ENCODE measurements at places on chromosomes 16 and 17.

DNA sequence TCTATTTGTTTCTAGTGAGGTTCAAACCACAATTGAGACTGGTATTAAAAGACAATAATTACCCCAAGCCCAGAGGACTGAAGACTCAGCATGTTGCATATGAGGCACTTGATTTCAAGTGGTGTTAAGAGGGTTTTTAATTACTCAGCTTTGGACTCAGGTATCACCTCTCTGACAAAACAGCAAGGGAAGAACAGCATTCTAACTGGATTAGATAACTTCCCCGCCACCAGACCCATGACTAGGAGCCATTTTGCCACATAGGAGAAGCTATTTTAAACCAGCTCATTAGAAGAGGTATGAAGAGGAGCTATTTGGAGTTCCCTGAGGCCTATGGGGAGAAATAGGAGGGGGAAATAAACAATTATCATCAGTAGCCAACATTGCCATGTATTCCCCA is 226.1 kb upstream of the TOX3 start:
- no peak for DNase-seq

GRCh38 chr17:39212195-39212810 is 12.2 kb downstream of the RPL19 start:
- no peak for DNase-seq

DNA sequence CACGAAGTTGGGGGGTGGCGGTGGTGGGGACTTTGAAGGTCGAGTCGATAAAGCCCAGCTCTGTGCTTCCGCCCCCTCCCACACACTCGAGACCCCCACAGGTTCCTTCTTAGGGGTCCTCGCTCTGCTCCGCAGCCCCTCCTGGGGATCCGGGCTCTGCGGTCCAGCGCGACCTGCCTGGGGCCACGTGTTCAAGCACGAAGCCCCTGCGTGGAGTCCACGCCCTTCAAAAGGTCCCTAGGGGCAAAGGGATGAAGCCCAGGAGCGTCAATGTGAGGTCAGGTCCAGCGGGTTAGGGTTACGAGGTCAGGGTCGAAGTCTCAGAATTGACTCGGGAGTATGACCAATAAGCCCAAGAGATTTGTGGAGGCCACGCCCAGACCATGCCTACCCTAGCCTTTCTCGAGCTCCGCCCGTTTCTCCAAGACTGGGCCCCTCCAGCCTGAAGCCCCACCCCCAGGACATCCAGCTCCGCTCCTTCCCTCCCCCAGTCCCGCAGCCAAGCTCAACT is 786 bp upstream of the CACNA1G start:
- peak; percentile 52 for DNase-seq

DNA sequence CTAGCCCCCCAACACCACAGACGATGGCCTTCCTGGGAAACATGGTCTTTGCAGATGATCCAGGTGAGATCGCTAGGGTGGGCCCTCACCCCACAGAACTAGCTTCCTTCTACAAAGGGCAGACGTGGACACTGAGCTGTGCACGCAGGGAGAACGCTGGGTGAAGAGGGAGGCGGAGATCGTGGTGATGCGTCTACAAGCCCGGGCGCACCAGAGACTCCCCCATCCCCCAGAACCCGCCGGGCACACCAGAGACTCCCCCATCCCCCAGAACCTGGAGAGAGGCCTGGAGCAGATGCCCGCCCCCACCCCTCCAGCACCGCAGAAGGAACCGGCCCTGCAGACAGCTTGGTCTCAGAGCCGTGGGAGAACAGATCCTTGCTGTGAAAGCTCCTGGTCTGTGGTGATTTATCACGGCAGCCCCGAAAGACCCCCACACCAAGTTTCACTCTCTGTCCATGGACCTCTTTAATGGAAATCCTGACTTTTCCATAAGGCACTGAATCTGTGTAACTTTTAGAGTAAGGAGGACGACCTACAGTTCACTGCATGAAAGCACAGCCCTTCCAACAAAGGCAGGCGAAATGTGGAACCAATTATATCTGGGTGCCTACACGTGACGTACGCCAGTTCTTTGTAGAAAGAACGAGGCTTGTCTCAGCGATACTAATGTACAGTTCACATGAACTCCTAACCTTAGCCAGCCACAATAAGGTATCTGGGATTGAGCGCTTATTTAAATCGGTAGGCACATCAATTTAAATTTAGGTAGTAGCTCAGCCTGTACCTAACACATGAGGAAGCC is 88.5 kb downstream of the ANKRD11 start:
- no peak for DNase-seq

GRCh38 chr16:3934491-3935181 is 54.1 kb upstream of the CREBBP start:
- no peak for DNase-seq

GRCh38 chr17:71726341-71726740 is 394.5 kb upstream of the SOX9 start:
- no peak for DNase-seq

DNA sequence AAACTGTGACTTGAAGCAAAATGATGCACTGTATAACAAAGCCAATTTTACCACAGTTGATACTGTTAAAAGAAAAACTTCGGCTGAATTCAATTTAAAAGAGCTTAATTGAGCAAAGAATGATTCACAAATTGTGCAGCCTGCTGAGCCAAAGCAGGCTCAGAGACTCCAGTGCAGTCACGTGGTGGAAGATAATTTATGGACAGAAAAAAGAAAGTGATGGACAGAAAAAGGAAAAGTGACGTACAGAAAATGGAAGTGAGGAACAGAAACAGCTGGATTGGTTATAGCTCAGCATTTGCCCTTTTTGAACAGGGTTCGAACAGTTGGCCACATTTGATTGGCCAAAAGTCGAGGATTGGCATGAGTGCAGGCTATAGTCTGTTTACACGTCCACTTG is 25.7 kb downstream of the ZSWIM7 start:
- DNase-seq: no peak

DNA sequence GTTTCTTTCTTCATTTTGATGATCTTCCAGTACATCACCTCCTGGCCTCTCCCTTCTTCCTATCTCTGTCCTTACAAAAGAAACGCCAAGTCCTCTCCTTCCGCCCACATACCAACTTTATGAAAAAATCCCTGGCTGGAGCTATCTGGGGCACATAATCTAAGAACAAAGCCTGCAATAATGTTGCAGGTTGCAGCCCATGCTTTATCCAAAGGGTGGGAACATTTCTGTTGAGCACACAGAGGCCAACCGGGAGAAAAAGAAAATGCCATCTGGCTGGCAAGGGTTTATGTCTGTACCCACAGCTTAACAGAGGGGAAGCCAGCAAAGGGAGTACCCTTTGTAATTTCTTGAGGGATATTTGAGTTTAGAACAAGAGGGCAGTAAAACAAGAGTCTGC is 409.6 kb downstream of the SOX9 start:
- no peak for DNase-seq

DNA sequence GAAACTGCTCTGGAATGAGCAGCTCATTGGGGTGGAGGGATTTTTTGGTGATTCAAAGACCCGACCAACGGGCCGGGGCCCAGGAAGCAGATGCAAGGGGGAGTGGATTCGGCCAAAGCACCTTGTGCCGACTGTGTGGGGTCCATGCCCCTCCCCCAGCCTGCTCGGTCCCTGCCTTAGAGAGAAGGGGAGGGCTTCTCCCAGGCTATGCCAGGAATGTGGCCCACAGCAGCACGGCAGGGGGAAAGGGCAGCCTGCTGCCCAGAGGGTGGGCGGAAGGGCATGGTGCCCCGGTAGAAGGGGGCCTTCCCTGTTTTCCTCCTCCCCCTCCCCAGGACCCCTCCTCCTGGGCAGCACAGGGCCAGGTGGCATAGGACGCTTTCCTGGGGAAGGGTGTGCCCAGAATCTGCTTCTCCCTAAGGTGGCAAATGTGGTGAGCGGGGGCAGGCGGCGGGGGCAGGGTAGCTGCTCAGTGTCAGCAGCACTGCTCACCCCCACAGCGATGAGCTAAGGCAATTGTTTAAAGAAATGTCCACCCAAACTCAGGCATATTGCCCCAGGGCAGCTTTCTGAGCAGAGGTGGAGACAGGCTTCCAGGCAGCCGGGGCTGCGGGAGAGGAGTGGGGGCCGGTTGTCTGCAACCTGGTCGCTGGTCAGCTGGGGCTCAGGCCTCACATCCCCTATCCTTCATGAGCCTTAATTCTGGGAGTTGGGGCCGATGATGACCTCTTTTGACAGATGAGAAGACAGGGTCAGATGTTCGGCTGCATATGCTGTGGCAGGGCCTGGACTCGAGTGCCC is 33.9 kb upstream of the MLKL start:
- no peak for DNase-seq

- no peak for DNase-seq
Observed at GRCh38 chr17:17446666-17447155, 30.1 kb upstream of the MED9 start.

DNA sequence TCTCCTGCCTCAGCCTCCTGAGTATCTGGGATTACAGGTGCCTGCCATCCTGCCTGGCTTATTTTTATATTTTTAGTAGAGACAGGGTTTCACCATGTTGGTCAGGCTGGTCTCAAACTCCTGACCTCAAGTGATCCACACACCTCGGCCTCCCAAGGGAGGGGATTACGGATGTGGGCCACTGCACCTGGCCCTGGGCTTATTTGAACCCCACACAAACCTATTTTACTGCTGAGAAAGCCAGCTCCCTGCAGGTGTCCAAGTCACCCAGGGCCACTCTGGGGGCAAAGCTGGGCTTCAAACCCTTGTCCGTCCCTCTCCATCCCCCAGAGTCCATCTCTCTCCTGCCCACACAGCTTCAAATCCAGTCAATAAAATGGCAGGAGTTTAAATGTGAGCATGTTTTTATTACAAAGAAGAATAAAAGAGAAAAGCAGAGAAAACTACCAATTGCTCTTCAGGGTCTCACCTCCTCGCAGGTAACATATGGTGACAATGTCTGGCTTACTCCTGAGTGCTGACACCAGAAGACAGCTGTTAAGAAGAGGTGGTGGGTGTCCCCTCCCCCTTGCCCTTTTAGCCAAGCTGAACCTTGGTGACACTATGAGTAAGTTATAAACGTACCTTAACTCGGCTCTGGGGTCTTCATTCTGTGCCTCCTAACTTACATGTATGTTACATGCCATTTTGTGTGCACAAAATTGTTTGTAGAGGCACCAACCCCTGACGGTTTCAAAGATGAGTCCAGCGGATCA is 45.4 kb downstream of the LAT start:
- no peak for DNase-seq

GRCh38 chr16:3788711-3789374 is 71.5 kb upstream of the TRAP1 start:
- DNase-seq: no peak

- no peak for DNase-seq
Observed at GRCh38 chr16:70662991-70663523, 16.7 kb downstream of the IL34 start.

- DNase-seq: no peak
Observed at GRCh38 chr16:75105306-75106061, 11.1 kb downstream of the LDHD start.

- DNase-seq: no peak
Observed at GRCh38 chr16:4904942-4905615, 31.9 kb downstream of the PPL start.

- no peak for DNase-seq
Observed at GRCh38 chr16:78869492-78869891, 731.0 kb downstream of the MAF start.

DNA sequence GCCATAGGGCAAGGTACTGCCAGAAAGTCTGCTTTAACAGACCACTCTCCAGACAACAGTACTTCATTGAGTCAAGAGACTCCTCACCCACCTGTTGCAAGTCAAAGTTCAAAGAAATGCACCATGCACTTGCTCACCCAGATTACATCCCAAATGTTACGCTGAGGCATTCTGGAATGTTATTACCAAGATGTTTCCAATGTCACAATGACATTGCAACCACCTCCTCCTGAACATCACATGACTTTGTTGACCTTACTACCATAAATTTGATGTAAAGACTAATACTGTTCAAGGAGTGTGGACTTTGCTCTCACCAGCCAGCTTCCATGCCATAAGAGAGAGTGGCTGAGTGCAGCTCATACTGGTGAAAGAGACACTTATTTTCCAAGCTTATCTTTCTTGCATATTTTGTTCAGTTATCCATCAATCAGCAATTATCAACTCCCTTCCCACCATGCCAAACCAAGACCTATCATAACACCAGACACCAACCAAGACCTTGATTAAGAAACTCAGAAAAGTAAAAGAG is 58.5 kb upstream of the BCAR1 start:
- no peak for DNase-seq

DNA sequence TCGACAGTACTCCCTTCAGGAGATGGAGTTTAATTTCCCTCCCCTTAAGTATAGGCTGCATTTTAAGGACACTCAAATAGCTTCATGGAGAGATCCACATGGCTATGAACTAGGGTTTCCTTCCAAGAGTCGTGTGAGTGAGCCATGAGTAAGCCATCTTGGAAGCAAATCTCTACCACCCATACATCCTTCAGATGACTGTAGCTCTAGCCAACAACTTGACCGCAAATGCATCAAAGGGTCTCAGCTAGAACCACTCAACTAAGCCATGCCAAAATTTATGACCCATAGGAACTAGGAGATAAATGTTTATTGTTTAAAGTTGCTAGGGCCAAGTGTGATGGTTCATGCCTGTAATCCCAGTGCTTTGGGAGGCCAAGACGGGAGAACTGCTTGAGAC is 43.4 kb downstream of the METTL16 start:
- no peak for DNase-seq
